ENCODE measurements at places on chromosomes 13 and 19. TPM values are rescaled to one million over a fixed set of nuclear protein-coding genes. Genes with fewer than 3 reads are reported as not detected.

GRCh38 chr19:15780610-15781418 lies 6.6 kb upstream of the OR10H5 start:
- no peak overlapping the region for H3K27ac ChIP-seq
- no peaks in the 10 kb centered on the region for H3K36me3 ChIP-seq
- H3K27me3 ChIP-seq: no peaks in the 10 kb centered on the region
- no peak overlapping the region for H3K4me3 ChIP-seq

DNA sequence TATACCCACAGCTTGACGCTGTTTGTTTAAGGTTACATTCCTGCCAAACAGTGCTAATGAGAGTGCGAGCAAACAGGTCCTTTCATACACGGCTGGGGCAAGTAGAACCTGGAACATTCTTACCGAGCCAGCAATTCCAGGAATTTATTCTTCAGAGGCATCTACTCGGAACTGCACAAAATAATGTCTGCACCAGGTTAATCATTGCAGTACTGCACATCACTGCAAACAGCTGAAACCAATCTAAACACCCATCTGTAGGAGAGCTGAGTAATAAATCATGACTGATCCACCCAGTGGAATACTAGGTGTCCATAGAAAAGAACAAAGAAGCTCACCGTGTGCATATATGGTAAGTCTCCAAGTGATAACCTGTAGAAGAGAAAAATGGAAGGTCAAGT lies 1.2 kb upstream of the ZNF579 start:
- H3K4me3 ChIP-seq: no peak overlapping the region
- no peaks in the 10 kb centered on the region for H3K27me3 ChIP-seq
- peaks cover 13% of the 10 kb centered on the region for H3K36me3 ChIP-seq
- H3K4me1 ChIP-seq: peaks cover 11% of the 10 kb centered on the region
- no peak overlapping the region for H3K27ac ChIP-seq
- DNase-seq: no peak

Gene ATP4A
- total RNA-seq: not detected

DNA sequence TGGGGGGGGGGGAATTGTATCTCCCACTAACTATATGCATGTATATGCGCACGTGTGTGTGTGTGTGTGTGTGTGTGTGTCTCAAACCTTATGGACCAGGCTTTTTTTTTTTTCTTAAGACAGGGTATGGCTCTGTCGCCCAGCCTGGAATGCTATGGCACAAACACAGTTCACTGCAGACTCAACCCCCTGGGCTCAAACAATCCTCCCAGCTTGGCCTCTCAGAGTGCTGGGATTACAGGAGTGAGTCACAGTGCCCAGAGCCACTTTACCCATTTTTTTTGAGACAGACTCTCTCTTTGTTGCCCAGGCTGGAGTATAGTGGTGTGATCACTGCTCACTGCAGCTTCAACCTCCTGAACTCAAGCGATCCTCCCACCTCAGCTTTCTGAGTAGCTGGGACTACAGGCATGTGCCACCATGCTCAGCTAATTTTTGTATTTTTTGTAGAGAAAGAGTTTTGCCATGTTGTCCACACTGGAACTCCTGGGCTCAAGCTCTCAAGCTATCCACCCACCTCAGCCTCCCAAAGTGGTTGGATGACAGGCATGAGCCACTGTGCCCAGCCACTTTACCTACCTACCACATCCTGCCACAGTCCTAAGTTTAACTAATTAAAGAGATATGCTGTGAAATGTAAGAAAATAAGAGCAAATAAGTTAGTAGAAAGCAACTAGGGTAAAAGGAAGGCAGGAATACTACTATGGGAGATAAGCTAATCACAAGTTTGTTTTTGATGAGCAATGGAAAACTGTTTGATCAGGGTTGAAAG lies 2.4 kb downstream of the ZMYM5 start:
- H3K27ac ChIP-seq: peak overlapping the region; percentile 78
- peak; percentile 73 for DNase-seq
- no peaks in the 10 kb centered on the region for H3K27me3 ChIP-seq
- peaks cover 8% of the 10 kb centered on the region for H3K36me3 ChIP-seq
- H3K4me1 ChIP-seq: peaks cover 5% of the 10 kb centered on the region
- H3K4me3 ChIP-seq: no peak overlapping the region

- H3K27me3 ChIP-seq: no peaks in the 10 kb centered on the region
- H3K27ac ChIP-seq: no peak overlapping the region
- H3K4me3 ChIP-seq: no peak overlapping the region
- H3K4me1 ChIP-seq: no peaks in the 10 kb centered on the region
- no peak for DNase-seq
Measured at GRCh38 chr13:63636316-63636993, 2220.8 kb upstream of the PCDH20 start.

GRCh38 chr13:50285283-50285682 lies 270.0 kb downstream of the KCNRG start:
- H3K27ac ChIP-seq: no peak overlapping the region
- no peak overlapping the region for H3K4me3 ChIP-seq
- no peaks in the 10 kb centered on the region for H3K36me3 ChIP-seq
- peaks cover 3% of the 10 kb centered on the region for H3K27me3 ChIP-seq
- DNase-seq: no peak

Gene IRS2
- total RNA-seq: 0.36 TPM

Gene SCEL
- not detected for total RNA-seq

DNA sequence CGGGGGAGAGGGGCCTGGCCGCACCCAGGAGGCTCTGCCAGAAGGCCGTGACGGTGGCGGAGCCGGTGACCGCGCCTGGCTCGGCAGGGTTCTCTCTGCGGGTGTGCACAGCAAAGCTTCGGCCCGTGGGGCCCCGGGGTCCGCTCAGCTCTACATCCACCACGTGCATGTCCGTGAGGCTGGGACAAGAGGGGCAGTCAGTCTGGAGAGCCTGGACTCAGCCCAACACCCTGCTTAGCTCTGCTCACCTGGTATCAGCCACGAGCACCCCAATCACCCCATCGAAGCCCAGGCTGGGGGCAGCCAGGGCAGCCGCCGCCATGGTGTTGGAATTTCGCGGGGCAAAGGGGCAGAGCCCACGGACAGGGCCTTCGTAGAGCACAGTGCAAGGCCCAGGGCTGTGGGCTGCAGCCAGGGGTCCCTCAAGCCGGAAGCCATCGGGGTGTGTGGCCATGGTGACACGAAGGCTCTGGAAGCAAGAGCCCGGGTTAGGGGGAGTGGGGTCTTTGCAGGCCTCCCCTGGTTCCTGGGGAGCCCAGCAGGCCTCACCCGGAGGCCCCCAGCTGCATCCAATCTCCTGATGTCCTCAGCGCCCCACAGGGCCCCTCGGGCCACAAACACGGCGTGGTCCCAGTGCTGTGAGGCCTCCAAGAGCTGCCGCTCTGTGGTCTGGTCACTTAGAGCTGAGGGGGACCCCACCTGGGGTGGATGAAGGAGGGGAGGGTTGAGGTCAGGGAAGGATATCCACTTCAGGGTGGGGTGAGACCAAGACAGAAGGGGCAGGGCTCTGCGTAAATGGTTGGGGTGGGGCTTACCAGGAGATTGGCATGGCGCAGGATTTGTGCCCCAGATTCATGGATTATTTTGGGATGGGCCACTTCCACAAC lies 1.4 kb downstream of the ASPDH start:
- H3K4me3 ChIP-seq: no peak overlapping the region
- peaks cover 3% of the 10 kb centered on the region for H3K4me1 ChIP-seq
- no peaks in the 10 kb centered on the region for H3K27me3 ChIP-seq
- no peak for DNase-seq
- H3K36me3 ChIP-seq: peaks cover 1% of the 10 kb centered on the region

DNA sequence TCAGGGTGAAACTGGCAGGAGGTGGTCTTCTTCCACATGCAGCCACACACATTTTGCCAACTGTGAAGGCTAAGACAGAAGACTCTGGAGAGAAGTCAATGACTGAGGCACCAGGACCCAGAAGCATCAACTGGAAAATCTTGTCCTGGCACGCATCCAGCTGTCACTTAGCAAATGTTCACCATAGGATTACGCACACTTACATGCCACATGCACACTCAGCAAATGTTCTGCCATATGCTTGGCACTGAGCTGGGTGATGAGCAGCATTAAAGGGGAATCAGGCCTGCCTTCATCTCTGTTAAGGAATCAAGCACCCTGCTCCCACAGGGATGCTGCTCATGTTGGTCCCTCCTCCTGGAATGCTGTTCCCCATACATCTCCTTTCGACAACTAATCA lies 5.1 kb downstream of the ZNF599 start:
- DNase-seq: no peak
- H3K36me3 ChIP-seq: peaks cover 57% of the 10 kb centered on the region
- H3K27ac ChIP-seq: no peak overlapping the region
- H3K4me1 ChIP-seq: no peaks in the 10 kb centered on the region
- no peak overlapping the region for H3K4me3 ChIP-seq
